ENCODE measurements at places on chromosomes 2 and 18.

GRCh38 chr2:24153478-24153877 lies 21.4 kb upstream of the FAM228A start:
- no peak for DNase-seq

DNA sequence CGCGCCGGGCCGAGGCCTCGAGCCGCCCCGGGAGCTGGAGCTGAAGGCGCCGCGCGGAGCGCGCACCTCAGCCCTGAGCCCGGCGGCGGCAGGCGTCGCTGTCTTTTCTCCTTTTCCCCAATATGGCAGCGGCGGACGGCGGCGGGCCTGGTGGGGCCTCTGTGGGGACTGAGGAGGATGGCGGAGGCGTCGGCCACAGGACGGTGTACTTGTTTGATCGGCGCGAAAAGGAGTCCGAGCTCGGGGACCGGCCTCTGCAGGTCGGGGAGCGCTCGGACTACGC lies 369 bp downstream of the SMCHD1 start:
- DNase-seq, result no peak

DNA sequence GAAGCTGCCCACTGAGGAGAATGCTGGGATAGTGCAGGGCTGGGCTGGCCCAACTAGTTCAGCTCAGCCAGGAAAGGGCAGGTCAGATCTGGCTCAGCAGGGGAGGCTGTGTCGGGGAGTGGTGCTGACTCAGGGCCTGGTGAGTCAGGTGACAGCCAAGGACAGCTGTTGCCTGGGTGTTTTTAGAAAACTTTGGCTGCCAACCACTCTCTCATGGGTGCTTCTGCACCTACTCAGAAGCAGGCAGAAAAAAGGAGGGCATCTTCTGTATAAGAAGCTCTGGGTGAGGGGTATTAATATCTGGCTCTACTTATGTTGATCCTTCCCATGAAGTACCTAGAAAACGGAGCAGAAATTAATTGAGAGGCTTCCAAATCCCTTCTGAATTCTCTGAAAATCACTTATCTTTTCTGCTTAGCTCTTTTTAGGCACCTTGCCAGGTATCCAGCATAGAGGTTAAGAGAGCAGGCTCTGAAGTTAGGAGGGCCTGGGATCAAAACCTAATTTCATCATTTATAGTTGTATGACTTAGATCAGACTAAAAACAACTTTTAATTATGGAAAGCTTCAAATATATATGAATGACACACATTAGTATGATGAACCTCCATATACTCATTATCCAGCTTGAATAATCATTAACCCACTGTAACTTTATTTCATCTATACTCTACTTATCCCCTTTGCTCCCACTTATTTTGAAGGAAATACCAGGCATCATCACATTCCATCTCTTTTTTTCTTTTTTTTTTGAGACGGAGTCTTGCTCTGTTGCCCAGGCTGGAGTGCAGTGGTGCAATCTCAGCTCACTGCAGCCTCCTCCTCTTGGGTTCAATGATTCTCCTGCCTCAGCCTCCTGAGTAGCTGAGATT lies 15.5 kb upstream of the RAB10 start:
- peak; percentile 68 for DNase-seq

- DNase-seq, result peak; percentile 68
These were observed 202.6 kb downstream of the TGIF1 start for GRCh38 chr18:3652380-3653262.

DNA sequence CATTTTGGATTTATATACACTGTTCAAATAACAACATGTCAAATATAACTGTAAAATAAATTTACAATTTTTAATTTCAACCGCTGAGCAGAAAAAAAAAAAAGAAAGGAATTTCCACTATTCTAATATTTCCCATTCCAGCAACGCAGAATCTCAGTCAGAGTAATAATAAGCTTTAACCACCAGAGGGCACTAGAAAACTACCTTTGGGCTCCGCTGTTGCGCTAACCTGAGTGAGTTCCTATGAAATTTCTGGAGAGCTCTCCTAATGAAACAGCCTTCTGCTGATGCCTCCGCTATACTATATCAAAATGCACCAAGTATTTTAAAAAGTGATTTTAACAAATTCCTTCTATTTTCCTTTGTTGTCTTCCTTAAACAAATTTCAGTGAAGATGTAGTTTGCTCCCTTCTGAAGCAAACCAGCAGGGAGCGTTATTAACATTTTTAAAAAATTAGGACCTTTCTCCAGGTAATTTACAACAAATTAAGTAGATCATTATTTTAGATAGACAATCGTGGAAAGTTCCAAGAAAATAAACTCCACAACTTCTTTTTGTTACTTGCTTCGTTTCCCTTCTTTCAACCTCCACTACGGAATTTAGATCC lies 23.0 kb downstream of the ERMN start:
- peak; percentile 14 for DNase-seq

Data from BE2C (cell line).